Activated CD8-positive, alpha-beta memory T cell treated with anti-CD3 and anti-CD28 coated beads for 4 hours (primary cell): ENCODE measurements at places on chromosomes 6 and 20.

DNA sequence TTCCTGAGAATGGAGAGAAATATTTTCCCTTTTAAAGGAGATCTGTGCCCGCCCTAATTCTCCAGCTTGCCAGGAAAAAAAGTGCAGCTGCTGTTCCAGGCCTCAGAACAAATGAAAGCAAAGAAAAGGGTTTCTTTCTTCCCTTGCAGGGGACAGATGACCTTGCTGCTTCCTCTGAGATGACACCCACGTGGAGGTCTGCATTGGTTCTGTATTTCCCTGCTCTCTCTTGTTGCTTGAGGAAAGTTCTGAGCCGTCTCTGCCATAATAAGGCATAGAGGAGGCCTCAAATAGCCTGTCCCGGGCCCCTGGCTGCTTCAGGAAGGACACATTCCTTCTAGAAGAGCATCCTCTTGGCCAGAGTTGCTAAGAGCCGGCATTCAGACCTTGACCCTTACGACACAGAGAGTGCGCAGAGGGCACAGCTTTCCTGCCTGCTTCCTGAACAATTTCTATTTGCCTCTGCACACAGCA is 501.8 kb upstream of the SULF2 start:
- no peak for DNase-seq

DNA sequence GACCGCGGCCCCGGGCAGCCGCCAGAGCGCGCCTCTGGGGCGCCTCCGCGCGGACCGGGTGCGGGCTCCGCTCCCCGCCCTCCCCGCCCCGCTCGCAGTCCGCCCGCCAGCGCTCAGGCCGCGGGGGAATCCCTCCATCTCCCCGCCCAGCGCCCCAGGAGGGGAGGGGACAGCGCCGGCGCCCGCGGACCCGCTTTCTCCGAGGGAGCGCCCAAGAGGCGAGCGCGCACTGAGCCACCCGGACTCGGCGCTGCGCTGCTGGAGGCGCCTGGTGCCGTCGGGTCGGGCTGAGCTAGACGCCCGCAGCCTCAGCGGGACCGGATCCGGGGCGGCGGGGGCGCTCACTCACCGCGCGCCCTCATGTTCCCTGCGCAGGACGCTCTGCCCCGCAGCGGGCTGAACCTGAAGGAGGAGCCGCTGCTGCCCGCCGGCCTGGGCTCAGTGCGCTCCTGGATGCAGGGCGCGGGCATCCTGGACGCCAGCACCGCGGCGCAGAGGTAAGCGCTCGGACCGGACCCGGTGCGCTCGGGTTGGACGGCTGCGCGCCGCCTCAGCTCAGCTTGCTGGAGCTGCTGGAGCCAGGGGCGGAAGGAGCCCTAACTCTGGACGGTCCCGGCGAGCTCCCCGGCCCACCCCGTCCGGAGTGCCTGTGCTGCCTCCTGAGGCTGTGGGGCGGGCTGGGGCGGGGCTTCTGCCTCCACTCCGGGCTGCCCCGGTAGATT is 867 bp downstream of the EBF4 start:
- peak; percentile 41 for DNase-seq

DNA sequence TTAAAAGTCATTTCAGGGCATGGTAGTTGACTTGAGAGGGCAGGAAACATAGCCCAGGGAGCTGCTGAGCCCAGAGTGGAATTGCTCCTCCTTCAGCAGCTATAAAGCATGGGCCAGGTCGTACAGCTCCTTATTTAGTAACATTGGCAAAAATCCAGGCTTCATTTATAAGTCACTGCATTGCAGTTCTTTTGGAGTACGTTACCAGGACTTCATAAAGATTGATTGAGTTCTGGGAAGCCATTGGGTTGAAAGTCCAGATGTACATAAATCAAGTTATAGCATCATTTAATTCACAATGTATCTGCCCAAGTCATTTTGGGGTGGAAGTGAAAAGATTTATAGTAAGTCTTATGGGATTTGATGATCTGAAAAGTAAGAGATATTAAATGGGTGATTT is 53.0 kb upstream of the ANKEF1 start:
- DNase-seq = no peak

DNA sequence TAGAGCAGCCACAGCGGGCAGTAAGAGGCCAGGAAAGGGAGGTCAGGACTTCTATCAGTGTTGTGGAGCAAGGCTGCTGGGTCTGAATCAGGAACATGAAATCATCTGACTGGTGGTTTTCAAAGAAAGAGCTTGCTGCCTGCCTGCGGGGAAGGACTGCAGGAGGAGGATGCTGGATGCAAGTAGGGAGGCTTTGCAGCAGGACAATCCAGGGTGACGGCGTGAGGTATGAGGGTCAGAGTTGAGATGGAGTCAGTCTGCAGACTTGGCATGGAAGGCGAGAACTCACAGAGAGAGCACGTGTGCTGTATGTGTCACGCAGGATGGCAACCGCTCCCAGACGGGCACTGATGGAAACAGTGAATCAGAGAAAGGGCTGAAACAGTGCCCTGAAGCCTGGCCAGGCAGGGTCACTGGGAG is 59.2 kb upstream of the CD93 start:
- no peak for DNase-seq

DNA sequence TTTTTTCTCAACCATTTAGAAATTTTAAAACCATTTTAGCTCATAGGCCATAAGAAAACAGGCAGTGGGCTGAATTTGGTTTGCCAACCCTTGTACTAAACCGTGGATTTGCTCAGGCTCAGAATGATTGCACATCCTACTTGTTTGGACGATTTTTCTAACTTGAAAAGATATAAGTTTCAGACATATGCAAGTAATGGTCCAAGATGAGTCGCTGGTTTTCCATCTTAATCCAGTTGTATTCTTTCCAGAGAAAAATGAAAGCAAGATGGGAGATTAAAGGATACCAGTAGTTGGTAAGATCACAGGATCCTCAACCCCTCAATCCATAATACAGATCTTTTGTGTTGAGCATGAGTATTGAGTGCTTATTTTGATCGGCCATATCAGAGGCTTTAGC is 250.9 kb downstream of the TINAG start:
- no peak for DNase-seq

DNA sequence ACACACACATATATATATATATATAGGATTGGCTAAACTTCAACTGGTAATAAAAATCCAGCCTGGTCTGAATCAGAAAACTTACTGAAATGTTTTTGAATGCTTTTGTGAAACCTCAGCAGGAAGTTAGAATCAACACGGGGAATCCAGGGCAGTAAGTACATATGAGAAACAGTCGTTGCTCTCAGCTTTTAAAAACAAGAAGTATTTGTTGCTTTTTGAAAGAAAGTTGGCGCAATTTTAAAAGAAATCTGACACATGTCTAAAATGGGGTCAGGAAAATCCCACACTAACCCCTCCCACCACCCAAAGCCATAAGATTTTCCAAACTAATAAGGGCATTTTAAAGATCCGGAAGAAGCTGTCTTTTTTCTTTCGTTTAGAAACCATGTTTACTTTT is 11.5 kb upstream of the CCDC170 start:
- DNase-seq = no peak

DNA sequence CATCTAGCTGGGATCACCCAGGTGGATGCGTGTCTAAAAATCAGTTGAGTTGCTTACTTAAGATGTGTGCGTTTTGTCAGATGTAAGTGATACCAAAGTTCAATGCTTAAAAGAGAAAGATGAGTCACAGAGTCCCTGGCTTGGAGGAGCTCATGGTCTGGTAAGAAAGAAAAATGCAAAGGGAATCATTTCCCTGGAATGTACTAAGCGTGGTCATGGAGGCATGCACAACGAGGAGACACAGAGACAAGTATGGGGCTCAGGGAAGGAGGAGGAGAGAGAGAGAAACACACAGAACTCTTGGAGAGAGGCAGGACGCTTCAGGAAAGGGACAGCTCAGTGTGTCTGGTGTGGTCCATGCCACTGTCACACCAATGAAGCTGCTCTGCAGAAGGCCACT is 186.9 kb upstream of the GMDS start:
- no peak for DNase-seq

DNA sequence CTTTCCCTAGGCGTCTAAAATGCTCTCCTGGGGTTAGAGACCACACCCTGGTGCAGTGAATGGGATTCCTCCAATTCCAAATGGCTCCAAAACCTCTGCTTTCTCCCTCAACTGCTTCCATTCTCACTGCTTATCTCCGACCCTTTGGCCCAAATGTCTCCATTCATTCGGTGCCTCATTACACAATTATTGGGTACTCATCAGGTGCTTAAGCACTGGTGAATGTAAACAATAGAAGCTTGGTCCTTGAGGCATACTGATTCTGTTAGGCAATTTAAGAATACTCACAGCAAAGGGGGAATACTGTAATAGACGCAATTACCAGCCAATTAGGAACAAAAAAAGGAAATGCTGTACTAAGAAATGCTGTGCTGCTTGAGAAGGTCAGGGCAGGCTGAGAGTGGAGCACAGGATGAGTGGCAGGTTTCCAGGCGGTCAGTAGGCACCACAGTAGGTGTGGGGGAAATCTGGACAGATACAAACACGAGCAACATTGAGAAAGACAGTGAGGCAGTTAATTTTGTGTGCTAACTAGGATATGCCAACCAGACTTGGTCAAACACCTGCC is 23.0 kb downstream of the GMDS start:
- no peak for DNase-seq

- no peak for DNase-seq
These were observed 105.8 kb downstream of the MAFB start for GRCh38 chr20:40583205-40583604.

- no peak for DNase-seq
These were observed 25.6 kb upstream of the HLA-A start for GRCh38 chr6:29916741-29917140.

GRCh38 chr6:30913721-30914075 is 340 bp upstream of the VARS2 start:
- no peak for DNase-seq

- DNase-seq = no peak
These were observed at the start of gene RSPO3 for GRCh38 chr6:127118298-127119101. Gene RSPO3 (plus strand): TSS chr6:127118671. CDS start chr6:127119193, 522 bp downstream.

DNA sequence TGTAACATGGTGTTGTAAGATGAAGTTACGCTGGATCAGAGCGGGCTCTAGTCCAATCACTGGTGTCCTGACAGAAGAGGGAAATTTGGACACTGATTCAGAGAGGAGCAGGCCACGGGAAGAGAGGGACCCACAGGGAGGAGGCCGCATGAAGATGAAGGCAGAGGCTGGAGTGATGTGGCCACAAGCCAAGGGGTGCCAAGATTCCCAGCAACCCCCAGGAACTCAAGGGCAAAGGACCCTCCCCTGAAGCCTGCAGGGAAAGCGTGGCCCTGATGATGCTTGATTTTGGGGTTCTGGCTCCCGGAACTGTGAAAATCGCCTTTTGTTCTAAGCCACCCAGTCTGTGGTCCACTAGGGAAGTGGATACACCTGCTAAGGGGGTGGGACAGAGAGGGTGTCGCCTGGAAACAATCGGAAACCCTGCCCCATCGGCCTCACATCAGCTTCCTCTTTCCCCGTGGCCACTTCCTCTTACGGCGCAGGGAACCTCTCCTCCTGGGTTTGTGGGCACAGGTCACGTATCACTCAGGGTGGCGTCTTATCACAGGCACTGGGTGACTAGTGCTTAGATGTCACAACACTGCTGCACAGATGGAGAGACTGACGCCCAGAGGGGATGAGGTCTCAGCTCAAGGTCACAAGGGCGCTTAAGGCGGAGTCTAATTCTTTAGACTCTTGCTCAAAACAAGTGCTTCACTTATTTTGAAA is 58.0 kb downstream of the SULF2 start:
- DNase-seq = peak; percentile 17

- DNase-seq = no peak
These were observed 3.4 kb upstream of the MAFB start for GRCh38 chr20:40692240-40693011.

DNA sequence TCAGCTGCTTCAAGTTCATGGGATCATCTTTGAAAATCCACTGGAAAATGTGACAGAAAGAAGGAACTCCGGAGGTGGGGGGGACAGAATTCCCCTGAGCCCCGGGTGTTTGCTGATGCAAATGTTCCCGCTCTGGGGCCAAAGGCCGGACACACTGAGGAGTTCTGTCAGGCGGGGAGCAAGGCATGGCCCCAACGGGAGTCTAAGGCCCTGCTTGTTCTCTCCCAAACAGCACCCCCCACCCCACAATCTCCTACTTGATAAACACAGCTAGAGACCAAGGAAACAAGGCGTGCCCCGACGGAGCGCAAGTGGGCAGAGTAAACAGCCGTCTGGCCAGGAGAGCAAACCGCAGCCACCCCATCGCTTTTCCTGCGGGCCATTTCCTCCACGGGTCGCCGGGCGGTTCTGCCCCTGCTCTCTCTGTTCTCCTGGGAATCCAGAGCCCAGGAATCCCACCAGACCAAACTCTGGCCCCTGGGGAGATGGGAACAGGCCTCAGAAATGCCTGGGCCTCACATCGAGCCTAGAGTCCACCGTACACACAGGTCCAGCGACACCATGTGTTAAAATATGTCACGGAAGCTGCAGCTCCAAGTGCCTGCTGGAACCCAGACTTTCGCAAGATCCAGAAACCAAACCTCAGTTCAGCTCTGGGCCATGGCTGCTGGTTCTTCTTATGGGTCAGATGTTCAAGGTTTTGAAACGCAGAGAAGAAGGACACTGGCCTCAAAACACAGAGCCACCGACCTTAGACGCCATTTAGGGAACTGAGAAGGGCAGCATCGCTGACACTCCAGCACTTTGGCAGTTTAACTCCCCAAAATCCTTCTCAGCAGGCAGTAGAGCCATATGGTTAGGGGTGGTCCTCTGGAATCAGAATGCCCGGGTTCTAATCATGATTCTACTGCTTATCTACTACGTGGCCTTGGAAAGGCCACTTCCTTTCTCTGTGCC is 104.2 kb downstream of the PREX1 start:
- no peak for DNase-seq

DNA sequence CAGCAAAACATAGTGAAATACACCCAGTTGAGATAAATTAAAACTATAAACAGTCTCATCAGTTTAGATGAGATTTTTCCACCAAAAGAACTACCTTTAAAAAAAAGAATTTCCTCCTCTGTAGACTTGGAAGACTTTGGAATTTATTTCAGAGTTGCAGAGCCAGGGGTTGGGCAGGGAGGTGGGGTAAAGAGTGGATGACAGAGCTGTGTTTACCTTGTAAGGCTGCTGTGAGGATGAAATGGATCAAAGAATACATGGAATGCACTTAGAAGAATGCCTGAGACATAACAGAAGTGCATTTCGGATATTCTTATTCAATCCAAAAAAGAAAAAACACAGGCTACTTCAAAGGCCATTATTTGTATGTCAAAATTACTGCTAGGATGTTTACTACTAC is 6.4 kb upstream of the LY86 start:
- no peak for DNase-seq

- DNase-seq = no peak
These were observed 3.6 kb upstream of the EMILIN3 start for GRCh38 chr20:41370176-41370575.

GRCh38 chr6:21593927-21594415 is 420 bp downstream of the SOX4 start:
- DNase-seq = no peak

GRCh38 chr6:117829594-117830319 is 77.3 kb upstream of the SLC35F1 start:
- DNase-seq = no peak
